ENCODE measurements at places on chromosomes 6 and 20.

GRCh38 chr20:14559612-14560011 lies 222.2 kb upstream of the FLRT3 start:
- DNase-seq, result no peak

- no peak for DNase-seq
Observed at GRCh38 chr6:39517756-39518155, 195.3 kb upstream of the KCNK16 start.

- DNase-seq, result no peak
Observed at GRCh38 chr6:125871365-125871764, 80.6 kb downstream of the NCOA7 start.

GRCh38 chr20:58755062-58755697 lies 62.6 kb downstream of the NPEPL1 start:
- no peak for DNase-seq

DNA sequence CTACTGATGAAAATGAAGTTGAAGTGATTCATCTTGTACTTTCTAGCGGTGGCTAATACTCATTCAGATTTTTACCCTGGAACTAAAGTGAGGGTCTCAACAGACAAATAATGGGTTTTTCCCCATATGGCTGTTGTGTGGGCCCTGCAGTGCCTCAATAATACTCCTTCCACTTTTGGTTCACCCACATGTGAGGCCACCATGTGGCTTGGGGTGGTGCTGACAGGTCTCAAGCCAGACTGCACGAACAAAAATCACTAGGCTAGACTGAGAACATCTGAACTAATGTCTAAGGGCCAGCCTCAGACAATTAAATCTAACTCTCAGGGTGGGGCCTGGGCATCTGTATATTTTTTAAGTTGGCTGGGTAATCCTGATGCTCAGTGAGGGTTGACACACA lies 7.9 kb upstream of the COL12A1 start:
- DNase-seq, result no peak

GRCh38 chr6:42073287-42073686 lies 23.0 kb downstream of the TAF8 start:
- no peak for DNase-seq

GRCh38 chr6:144248003-144248402 lies 37.1 kb upstream of the UTRN start:
- DNase-seq, result no peak

DNA sequence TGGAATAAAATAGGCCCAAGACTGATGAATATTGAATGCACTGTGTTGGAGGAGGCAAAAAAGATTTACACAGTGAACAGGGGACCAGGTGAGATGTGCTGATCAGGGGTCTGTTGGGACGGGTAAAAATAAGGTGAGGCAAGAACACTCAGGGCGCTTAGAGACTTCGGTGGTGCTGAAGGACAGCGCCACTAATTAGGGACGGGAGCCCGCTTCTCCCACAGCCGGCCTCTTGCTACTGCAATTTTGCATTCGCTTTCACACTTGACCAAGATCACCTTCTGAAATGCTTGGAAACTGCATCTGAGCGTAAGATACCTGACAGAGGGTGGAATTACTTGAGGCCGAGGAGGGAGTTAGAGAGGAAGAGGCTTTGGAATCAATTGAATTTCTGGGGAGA lies 7.3 kb downstream of the TFAP2D start:
- DNase-seq, result no peak

DNA sequence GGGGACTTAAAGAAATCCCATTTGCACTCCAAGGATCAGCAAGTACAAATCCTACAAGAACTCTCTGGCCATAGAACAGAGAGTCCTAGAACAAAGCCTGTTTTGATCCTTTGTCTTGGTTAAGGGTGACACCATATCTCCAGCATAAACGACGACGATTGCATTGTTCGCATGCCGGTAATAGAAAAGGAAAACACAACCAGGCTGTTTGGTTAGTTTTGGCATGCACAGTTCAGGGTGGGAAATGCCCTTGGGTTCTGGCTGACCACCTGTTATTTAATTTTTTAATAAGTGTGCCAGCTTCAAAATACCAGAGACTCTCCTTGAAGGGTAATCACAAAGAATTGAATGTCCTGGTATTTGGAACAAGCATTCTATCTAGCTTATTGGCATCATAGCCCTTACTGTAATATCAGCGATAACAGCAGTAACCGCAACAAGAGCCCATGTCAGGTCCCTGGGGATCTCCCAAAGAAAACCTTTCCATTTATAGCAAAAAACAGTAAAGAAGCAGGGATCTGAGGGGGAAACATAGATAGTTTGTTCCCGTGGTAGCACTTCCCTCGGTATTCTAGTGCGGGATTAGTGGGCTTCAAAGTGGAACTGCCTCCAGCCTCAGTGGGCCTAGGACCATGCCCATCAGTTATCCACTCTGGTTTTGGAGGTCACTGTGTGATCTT lies 77.1 kb downstream of the TMEM170B start:
- no peak for DNase-seq

DNA sequence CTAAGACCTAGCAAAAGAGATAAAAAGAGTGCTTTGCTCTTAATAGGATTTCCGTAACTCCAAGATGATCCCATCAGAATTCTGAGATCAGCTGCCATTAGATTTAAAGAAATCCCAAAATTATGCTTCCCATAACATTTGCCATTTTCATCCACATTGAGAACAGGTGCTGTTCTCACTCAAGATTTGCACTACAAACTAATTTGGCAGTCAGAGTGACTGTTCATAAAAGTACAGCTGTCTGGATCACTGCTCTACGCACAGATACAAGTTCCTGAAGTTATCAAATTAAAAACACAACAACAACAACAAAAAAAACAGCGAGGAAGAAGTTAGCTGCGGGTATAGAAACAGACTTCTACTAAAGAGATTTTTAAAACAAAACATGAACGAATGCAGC lies 58.1 kb downstream of the ASCC3 start:
- DNase-seq, result no peak

- peak; percentile 68 for DNase-seq
Observed at GRCh38 chr20:25987073-25987927, 290.6 kb upstream of the ZNF337 start.

DNA sequence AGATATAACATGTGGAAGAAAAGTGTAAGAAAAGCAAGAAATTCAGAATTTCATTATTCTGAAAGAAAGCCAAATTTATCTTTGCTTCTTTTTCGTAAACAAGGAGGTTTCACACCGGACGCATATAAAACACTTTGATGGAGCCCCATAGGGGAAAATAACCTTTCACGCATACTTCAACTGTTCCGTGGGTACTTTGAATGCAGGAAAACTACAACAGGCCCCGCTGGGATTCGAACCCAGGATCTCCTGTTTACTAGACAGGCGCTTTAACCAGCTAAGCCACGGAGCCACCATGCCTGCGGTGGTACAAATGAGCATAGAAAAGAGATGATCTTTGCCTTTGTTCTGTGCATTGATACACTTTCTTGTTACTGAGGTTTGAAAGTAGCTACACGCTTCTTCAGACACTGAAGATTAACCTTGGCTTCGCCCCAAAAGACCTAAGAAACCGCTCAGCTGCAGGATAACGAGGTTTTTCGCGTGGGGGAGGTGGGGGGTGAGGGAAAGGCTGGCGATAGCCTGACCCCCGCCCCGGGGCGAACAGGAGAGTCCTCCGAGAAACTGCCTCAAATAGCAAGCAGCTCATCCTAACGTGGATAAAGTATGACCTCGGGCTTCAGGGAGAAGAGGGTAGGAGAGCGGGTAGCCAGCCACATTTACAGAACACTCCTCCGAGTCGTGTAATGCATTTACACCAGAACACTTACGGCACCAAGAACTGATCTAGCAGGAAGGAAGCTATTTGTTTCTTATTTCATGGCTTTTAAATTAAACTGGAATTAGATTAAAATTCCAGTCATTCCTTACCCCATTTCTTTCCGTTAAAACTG lies 5.3 kb upstream of the HMGN4 start:
- peak; percentile 86 for DNase-seq

DNA sequence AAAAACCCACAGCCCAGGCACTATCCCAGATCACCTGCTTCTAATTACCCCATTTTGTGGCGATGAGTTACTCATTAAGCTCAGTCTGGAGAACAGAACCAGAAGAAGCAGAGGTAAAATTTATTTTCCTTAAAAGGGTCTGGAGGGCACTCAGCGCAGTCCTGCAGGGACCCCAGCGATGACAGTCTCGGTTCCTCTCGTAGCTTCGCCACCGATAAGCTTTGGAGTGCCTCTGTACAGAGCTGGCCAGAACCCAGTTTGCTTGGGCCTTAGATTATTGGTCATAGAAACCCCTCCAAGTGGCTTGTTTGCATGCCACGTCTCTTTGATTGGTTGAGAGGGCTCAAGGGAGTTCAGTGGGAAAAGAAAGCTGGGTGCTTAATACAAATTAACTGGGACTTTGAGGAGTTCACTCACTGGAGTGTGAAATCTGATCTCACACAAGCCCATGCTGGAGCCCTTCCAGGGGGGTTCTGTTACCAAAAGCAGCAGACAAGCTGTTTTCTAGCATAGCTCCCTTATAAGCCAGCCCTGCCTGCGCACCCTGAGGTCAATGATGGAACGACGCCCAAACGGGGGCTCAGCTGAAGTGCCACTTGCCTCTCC lies 158.5 kb upstream of the ARID1B start:
- DNase-seq, result no peak

DNA sequence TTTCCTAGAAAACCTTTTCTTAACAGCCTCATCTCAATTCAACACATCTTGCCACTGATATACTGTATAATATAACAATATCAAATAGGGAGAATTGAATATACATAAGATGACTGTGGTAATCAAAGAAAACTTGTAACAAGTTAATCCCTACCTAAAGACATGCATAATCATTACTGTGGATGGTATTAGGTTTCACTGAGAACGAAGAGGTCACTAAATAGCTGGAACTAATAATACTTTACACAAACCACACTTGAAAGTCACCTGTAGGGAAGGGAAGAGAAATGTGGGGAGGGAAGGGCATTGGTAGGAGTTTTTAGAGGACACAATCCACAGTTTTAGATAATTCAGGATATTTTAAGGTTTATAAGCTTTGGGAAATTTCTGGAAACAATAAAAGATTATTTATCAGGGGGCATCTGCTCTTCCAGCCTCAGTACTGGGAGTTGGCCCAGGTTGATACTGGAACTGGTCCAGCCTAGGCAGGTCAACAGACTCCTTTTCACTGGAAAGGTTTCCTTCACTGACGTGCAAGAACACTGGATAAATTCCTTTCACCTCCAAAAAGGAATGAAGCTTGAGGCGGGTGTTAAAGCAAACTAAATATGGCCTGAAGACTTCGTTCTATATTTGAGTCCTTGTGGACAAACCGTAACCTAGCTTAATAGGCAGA lies 44.0 kb downstream of the MAP7 start:
- DNase-seq, result no peak

GRCh38 chr20:17169585-17170136 lies 57.2 kb upstream of the PCSK2 start:
- no peak for DNase-seq
